HAP-1 (cell line): ENCODE measurements at places on chromosomes 11 and 22.

- no peak for DNase-seq
Measured at GRCh38 chr11:26078231-26078821, 253.6 kb upstream of the ANO3 start.

- no peak for DNase-seq
Measured at GRCh38 chr11:72012897-72013721, 14.4 kb downstream of the IL18BP start.

- DNase-seq = no peak
Measured at GRCh38 chr11:33575311-33575710, 125.3 kb downstream of the C11orf91 start.

- peak; percentile 65 for DNase-seq
Measured at GRCh38 chr11:64777449-64778222, 706 bp downstream of the SF1 start.

- DNase-seq = no peak
Measured at GRCh38 chr11:59289356-59290181, 69.1 kb upstream of the OR5AN1 start.

DNA sequence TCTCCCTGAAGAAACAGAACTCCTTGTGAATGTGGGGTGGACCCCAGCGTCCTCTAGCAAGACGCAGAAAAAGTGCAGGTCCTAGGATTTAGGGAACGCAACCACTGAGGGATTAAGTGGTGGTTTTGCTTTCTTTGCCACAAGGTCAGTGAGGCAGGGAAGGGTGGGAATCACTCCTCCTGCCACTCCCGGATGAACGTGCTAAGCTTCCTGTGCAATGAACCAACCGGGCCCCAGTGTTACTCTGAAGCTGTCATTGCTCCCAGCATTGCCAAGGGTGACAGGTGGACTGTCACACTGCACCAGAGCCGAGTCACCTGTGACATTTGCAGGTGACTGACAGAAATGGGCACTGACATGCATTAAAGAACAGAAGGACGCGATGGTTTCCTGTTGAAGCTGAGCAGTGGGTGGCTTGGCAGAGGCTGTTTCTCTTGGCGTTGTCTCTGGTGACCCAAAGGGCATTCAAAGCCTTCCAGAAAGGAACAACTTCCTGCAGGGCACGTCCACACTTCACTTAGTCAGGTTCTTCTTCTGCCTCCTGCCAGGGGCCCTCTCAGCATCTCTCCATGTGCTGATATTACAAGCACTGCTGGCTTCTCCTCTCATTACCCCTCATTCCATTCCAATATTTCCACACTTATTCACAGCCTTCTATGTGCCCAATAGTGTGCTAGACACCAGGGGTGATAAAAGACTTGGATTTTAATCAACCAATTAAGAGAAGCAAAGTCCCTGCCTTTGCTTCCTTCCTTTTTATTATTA lies 9.7 kb downstream of the KIRREL3 start:
- no peak for DNase-seq

- DNase-seq = no peak
Measured at GRCh38 chr11:2273771-2274170, 3.4 kb upstream of the ASCL2 start.

DNA sequence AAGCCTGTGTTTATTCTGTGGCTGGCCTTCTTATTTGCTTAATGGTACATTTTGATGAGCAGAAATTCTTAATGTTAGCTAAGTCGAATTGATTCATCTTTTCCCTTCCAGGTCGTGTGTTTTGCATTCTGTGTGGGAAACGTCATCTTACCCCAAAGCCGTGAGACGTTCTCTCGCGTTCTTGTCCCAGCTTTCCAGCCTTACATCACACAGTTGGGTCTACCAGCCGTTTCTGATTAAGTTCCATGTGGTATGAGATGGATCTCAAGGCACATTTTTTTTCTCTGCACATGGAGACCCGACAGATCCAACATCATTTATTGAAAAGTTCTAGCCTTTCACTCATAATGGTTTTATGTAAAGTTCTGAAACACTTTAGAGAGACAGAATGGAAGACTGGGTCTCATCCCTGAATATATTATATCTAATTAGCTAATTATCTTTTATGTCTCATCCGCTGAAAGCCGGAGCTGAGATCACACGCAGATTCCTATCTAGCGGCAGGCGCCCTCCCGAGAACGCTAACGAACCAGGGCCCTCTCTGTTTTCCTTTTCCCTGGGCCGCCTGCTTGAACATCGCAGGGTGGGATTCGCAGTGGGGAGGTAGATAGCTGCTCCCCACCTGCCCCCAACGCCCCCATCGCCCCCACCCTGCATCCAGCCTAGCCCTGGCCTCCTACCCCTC lies 1162.2 kb downstream of the BRD1 start:
- no peak for DNase-seq

DNA sequence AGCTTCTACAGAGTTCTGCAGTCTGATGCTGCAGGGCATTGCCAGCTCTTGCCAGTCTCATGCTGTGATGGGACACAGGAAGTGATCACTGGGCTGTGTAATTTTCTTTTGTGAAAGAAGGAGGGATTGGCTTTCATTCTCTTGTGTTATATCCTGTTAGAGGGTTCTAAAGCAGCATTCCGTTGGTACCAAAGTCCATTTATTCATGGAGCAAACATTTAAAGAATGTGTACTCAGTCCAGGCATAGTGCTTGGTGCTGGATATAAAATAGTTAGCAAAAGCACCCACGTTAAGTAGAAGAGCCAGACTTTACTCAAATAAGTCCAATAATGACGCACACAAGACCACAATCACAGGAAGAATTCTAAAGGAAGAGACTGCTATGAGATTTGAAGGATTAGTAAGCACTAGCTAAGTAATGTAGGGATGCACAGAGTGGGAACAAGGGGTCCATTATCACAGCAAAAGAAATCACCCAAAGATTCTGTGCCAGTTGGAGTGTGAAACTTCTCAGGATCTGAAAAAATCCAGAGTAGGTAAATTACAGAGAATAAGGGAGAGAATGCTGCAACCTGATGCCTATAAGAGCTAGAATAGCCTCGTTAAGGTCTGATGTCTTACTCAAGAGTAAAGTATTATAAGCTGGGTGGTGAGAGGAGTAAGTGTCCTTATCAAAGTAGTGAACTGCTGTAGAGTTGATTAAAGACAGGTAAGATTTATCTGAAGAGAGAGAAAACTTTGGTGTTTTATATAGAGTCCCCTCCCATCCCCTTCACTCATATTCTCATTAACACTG lies 728.3 kb downstream of the METTL15 start:
- no peak for DNase-seq

GRCh38 chr11:95586661-95587060 lies 202.9 kb downstream of the FAM76B start:
- no peak for DNase-seq

DNA sequence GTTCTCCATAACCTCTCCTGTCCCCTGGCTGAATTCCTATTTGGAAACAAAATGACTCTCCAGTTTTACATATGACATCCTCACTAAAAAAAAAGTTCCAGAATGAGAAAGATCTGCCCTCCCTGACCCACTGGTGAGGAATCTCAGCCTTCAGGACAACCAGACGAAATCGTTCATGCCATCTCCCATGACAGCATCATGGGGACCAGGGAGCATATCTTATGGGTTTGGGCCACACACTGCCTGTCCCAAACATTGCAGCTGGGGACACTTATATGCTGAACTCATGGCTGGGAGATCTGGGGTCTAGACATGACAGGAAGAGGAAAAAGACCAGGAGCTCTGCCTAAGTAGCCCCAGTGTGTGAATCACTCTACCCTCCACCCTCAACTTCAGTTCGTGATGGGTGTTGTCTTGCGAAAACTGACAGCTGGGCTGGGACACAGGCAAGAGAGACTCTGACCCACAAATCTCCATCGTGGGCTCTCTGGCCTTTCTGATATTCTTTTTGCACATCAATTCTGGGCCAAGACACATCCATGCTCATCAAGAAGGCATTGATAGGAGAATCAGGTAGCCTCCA lies 102.0 kb downstream of the ZNF280B start:
- DNase-seq = no peak

GRCh38 chr11:117459979-117460300 lies 132.3 kb downstream of the CEP164 start:
- no peak for DNase-seq
